ENCODE measurements at places on chromosomes 11 and 22.

DNA sequence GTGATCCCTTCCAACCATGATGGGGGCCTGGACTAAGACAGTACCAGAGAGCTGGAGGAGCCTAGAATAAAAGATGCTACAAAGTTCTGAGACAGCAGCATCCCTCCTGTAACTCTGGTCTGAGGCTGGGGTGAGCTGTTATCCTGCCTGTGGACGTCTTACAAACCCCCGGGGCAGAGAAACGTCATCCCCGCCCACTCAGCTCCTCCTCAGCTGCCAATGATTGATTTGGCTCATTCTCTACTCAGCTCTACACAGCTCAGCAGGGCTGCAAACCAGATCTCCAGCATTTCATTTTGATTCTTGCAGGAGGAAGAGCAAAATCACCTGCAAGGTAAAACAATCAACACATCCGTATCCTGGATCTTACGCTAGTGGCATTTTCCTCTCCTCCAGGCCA is 55.5 kb downstream of the CSNK2A3 start:
- DNase-seq = no peak

DNA sequence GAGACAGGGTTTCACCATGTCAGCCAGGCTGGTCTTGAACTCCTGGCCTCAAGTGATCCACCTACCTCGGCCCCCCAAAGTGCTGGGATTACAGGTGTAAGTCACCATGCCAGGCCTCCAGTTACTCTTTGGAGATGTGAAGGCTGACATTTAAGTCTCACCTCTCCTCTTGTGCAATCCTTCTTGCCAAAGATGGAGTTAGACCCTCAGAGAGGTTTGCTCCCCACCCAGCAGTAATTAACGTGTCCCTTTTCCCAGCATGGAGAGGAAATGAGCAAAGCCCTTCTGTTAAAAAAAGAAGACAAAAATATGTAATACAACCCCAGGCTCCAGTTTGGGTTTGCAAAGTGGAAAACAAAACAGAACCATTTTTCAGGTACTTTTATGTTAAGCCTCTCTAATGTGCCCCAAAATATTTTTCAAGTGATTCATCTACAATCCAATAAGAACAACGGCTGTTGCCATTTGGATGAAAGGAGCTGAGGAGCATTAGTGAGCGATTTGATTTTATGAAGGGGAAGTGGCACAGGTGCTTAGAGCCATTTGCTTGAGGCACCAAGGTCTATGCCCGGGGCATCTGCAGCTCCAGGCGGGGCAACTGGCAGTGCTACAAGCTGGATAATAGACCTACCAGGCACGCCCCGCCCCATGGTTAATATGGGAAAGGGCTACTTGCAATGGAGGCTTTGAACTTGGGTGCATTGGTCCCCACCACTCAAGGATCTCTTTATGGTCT is 57.2 kb downstream of the GRIK4 start:
- DNase-seq = no peak

DNA sequence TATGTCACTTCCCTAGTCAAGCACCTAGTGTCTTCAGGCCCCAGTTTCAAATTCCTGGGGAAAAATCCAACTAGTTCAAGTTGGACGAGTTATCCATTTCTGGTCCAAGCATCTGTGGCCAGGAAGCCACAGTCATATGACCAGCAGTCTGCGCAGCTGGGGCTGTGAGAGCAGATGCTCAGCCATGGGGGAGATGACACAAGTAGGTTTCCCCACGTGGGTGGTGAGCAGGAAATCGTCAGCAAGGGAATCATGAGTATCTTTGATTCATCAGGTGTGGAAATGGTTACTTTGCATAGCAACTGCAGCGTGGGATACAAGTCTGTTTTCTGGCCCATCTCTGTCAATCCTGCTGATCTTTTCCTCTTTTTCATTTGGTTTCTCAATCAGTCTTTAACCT is 185.3 kb downstream of the C11orf91 start:
- peak; percentile 35 for DNase-seq

- DNase-seq = no peak
These were observed 167.6 kb downstream of the NXPE2 start for GRCh38 chr11:114845766-114846415.

GRCh38 chr11:128207861-128208321 is 379.5 kb downstream of the ETS1 start:
- DNase-seq = no peak

DNA sequence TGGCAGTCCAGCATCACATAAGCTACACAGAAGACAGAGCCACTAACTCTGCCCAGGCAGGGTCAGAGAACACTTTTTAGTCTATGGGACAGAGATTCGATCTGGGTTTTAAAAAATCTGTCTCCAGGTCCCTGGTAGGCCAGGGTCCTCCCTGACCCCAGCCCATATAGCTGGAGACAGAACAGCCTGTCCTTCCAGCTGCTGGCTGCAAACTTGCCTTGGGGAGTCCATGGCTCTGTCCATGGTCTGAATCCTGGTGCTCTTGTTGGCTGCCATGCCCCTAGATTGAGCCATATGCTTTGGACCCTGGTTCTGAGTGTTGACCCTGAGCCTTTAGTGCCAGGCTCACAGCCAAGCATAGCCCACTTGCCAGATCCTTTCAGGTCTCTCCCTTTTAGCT is 13.3 kb upstream of the LIPT2 start:
- DNase-seq = no peak

DNA sequence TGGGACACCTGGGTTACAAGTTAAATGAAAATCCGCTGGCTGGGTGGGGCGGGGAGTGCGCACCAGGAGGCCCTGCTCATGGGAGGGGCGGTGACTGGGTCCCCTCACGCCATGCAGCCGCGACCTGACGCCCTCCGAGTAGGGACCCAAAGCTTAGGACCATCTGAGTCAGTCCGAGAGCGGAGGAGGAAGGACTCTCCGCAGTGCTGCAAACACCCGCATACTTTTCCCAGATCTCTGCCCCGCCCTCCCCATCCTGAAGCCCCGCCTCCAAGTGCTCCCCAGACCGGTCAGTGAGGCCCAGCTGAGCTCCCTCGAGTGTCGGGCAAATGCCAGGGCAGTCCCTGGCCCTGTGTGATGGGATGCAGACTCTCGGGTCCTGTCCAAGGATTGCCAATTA is 6.6 kb upstream of the FLI1 start:
- peak; percentile 47 for DNase-seq

DNA sequence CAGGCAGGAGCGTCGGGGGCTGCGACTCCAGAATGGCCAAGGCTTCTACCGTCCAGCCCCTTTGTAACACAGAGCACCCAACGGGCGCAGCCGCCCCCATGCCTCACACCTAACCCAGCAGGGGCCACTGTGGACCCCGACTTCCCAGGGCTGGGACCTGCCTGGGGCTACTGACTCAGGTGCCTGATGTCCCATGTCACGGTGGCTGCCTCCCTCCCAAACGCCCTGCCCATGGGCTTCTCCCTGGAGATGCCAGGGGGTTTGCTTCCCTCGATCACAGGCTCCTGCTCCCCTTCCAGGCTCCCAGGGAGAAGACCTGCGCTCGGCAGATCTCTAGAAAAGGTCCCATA is 84.0 kb downstream of the MYEOV start:
- no peak for DNase-seq

- DNase-seq = no peak
These were observed 30.7 kb upstream of the TOLLIP start for GRCh38 chr11:1340111-1340510.

- peak; percentile 20 for DNase-seq
These were observed 32.1 kb upstream of the PRODH start for GRCh38 chr22:18968011-18968749.

DNA sequence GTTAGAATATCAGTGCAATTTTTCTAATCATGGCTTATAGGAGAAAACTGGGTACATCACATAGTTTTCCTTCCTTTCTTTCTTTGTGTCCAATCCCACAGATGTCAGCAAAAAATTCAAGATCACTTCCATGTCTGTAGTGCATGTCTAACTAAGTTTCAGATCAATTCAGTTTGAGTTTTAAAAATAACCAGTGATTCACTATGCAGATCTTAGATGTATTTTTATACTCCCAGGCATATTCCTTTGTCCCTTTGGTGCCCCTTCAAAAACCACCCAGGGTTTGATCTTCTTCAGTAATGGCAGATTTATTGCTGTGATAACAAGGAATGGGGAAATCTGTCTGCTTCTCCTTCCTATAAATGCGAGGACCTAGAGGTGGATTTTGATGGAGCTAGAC is 915.6 kb downstream of the METTL15 start:
- DNase-seq = no peak

GRCh38 chr11:67416416-67417335 is 1.2 kb downstream of the CARNS1 start:
- DNase-seq = peak; percentile 58

DNA sequence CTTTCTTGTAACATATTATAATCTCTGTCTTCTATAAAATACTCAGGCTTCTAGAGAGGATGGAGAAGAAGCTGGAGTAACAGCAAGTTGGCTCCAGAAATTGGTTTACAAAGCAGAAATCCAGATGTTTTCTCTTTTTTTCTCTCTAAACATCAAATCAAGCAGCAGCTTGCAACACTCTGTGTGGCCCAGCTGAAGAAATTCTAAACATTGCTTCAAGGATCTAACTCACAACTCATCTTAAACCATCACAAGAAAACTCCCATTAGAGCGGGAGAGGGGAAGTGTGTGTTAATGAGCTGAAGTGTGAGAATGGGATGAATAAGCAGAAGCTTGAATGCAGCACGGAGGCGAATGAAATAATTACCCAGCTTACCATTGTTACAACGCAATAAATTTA is 146.5 kb downstream of the OPCML start:
- DNase-seq = no peak

- DNase-seq = no peak
These were observed 301.7 kb downstream of the BLID start for GRCh38 chr11:121814296-121814695.

DNA sequence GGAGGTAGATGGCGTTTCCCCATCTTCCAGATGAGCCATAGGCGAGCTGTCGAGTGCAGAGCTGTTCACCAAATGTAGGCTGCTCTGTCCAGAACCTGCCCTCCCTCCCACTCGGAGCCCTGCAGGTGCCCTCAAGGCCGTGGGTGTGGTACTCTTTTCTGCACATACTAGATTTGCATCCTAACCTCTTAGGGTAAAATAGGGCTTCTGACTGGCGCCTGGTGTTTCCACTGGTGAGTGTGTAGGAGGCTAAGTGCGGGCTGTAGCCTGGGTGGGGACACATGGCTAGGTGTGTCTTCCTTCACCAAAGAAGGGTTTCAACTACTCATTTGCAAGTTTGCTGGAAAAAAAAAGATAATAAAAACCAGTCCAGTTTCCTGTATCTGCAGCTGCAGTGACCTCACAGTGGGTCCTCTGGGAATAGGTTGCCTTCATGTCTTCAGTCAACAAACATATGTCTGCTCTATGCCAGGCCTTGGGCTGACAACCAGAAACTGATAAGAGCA is 8.5 kb downstream of the BIK start:
- no peak for DNase-seq

GRCh38 chr11:111974446-111974845 is 37.3 kb downstream of the DIXDC1 start:
- no peak for DNase-seq

DNA sequence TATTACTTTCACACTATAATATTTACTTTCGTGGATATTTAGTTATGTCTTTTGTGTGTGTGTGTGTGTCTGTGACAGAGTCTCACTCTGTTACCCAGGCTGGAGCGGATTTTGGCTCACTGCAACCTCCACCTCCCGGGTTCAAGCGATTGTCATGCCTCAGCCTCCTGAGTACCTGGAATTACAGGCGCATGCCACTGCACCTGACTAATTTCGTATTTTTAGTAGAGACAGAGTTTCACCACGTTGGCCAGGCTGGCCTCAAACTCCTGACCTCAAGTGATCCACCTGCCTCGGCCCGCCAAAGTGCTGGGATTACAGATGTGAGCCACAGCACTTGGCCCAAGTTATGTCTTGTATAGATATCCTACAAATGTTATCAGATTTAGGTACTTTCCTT is 9.9 kb downstream of the PISD start:
- DNase-seq = no peak

DNA sequence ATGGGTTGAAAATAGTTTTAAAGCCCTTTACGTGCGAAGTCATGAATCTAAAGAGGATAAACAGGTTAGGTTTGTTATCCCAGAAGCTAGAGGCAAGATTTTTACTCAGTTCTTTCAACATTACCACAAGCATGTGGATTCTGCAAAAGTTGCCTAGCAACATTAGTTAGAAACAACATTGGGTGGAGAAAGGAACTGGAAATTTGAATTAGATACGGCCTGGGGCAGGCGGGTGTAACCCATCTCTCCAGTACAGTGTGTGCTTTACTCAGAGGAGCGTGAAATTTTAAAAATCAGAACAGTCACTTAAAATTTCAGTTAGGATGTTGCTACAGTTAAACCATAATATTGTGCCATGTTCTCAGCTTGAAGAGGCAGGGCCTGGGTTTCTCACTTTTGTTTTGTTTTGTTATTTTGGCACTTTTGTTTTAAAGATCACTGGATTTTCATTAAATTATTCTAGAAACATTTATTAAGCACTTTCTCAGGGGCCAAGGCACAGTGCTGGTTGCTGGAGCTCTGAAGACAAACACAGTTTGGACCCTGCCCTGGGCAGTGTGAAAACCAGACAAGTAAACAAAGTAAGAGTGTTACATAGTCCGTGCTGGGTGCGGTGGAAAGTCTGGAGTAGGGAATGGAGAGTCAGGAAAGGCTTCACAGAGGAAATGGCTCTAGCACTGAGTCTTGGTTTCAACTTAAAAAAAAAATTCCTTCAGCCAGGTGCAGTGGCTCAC is 4.4 kb upstream of the WEE1 start:
- DNase-seq = no peak

DNA sequence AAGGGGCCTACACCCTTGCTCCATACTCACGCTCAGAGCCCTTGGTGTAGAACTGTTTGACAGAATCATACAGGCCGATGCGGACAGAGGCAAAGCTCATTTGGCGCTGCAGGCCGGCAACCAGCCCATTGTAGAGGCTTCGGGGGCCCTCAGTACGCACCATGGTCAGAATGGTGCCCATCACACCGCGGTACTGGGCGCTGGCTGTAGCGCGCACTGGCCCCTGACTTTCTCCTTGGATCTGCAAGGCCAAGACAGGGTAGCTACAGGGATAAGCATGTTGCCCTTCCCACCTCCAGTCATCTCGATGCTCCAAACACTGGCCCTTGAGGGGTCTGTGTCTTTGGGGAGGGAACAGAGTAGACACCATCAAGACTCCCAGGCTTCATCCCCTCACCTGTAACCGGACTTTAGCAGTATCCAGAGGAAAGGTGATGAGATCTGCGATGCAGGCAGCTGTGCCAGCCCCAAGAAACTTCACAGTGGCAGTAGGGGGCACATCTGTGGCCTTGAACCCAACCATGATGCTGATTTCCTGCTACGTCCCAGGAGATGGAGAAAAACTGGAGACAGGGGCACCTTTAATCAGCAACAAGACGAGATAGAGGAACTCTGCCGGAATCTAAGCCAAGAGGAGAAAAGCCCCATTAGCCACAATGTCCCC is 4.7 kb downstream of the UCP2 start:
- no peak for DNase-seq

DNA sequence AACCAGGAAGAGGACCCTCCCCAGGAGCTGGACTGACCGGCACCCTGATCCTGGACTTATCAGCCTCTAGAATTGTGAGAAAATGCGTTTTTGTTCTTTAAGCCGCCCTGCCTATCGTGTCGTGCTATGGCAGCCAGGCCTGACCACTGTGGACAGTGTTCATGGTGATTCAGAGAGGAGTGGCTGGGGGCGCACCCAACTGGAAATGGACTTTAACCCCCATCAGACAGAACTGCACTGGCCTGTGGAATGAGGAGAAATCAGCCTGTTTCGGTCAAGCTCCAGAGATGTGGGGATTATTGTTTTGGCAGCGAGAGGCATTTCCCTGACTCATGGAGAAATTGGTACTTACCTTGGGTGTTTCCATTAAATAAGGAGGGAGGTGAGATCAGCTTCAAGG is 1437.8 kb downstream of the BRD1 start:
- no peak for DNase-seq

Data from stimulated activated CD4-positive, alpha-beta T cell treated with anti-CD3 and anti-CD28 coated beads, Interleukin-15, amount 100 ng/mL, for 24 hours (primary cell).